ENCODE measurements at places on chromosomes 3 and 15.

DNA sequence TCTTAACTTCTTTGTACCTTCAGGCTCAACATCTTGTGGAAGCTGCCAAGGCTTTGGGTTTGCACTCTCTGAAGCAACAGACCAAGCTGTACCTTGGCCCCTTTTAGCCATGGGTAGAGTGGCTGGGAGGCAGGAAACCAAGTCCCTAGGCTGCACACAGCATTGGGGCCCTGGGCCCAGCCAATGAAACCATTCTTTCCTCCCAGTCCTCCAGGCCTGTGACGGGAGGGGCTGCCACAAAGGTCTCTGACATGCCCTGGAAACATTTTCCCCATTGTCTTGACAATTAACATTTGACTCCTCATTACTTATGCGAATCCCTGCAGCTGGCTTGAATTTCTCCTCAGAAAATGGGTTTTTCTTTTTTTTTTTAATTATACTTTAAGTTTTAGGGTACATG, 253.1 kb upstream of the GADL1 start:
- DNase-seq = no peak

DNA sequence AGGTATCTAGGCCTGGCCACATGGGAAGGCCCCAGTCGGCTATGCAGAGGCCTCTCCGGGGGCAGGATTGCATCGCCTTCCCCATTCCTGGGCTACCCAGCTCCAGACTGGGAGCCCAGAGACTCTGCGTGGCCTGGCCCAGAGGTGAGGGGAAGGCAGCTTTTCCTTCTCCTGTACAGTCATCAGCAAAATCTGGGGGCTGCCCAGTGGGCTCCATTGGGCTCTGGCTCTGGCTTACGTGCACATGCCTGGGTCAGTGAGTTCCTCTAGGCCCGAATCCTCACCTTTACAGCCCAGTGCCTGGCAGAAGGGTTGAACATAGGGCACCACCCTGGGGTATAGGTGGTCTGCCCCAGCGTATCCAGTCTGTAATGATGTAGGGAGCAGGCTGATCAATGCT, 3.9 kb upstream of the ANKRD63 start:
- DNase-seq = no peak

DNA sequence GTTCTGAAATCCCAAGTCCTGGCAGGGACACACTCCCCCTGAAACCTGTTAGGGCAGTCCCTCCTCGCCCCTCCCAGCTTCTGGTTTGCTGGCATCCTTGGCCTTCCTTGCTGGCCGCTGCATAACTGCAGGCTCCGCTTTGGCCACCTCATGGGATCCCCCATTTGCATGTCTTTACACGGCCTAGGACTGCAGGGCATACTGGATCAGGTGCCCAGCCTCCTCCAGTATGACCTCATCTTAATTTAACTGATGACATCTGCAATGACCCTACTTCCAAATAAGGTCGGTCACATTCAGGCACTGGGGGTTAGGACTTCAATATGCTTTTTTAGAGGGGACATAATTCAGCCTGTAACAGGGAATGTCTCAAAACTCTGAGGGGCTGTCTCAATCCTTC, 173.3 kb downstream of the RAB11A start:
- no peak for DNase-seq

GRCh38 chr3:176032043-176032442, 1165.2 kb downstream of the TBL1XR1 start:
- no peak for DNase-seq

GRCh38 chr15:98324341-98324970, 323.9 kb upstream of the IGF1R start:
- no peak for DNase-seq

GRCh38 chr3:129310111-129311011, 31.7 kb downstream of the HMCES start:
- no peak for DNase-seq

DNA sequence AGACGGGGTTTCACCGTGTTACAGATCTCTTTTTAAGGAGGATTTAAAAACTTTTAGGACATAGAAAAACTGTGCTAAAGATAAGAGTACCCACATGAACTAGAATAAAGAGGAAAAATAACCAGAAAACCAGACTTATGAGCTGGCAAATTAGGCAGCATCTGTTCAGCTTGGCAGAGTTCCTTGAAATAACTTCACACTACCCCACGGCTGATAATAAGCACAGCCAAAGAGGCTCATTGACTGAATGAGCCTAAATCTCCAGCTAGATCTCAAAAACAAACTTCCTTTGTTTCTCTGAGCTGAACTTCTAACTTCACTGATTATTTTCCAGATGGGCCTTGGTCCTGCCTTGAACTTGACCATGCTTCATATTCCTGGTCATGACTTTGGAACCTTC, 26.7 kb upstream of the PIK3R4 start:
- no peak for DNase-seq

GRCh38 chr15:78909791-78910228, 35.0 kb downstream of the CTSH start:
- peak; percentile 26 for DNase-seq

DNA sequence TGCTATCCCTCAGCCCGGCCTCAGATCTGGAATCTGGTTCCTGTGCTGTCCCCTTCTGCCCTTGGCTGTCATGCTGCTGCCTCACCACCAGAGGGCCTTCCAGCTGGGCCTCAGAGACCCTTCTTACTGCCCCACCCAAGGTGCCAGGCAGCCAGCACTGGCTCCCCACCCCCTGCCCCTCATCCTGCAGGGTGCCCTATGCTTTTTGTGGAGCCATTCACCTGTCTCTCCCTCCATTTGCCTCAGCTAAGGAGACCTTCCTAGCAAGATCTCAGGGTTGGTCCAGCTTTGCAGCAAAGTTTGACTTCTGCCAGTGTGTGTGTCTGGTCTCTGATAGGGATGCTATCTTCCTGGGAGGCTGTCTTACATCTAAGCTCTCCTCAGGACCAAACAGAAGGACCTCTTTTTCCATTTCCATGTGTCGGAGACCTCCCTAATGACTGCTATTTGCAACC, 1.9 kb upstream of the VWA5B2 start:
- DNase-seq = no peak

- DNase-seq = no peak
Measured at GRCh38 chr3:171841620-171842000, 1.5 kb upstream of the TMEM212 start.

DNA sequence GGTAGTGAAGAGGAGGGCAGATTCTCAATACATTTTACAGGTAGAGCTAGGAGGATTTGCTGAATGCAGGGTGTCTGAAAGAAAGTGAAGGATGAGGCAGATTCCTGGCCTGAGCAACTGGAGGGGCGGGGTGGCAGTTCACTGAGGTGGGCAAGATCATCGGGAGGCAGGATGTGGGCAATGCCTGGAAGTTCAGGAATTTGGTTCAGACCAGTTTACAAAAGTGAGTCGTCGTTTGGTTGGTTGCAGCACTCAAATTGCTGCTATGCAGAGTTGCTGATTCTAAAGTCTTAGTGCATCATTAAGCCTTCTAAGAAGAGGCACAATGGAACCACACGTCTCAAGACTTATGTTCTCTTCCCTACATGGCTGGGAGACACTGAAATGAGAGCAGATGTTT, 134.0 kb downstream of the MFSD1 start:
- no peak for DNase-seq

GRCh38 chr3:123620343-123620742, 35.5 kb upstream of the HACD2 start:
- no peak for DNase-seq

GRCh38 chr3:148992635-148993255, 1.4 kb downstream of the GYG1 start:
- no peak for DNase-seq

- no peak for DNase-seq
Measured at GRCh38 chr3:88758676-88759075, 348.7 kb upstream of the EPHA3 start.

GRCh38 chr3:8503871-8504610, 2.4 kb downstream of the LMCD1 start:
- DNase-seq = no peak

DNA sequence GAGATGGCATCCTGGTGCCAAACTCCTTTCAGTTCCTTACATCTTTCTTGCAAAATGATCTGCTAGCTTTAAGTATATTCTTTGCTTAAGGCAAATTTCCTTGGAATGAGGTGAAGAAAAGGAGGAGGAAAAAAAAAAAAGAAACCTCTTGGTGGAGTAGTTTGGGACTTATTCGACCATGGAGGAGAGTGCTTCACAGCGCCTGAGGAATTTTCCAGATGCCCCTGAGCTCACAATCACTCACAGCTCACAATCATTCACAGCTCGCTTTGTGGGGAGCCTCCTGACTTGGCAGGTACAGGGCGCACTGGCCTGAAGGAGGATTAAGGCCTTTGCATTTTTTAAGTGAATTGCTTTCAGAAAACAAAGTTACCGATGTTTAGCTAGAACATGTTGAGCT, 53.9 kb downstream of the BOC start:
- no peak for DNase-seq

GRCh38 chr3:190249414-190249813, 72.8 kb downstream of the CLDN1 start:
- DNase-seq = no peak

GRCh38 chr3:195246581-195246995, 24.4 kb downstream of the XXYLT1 start:
- no peak for DNase-seq

DNA sequence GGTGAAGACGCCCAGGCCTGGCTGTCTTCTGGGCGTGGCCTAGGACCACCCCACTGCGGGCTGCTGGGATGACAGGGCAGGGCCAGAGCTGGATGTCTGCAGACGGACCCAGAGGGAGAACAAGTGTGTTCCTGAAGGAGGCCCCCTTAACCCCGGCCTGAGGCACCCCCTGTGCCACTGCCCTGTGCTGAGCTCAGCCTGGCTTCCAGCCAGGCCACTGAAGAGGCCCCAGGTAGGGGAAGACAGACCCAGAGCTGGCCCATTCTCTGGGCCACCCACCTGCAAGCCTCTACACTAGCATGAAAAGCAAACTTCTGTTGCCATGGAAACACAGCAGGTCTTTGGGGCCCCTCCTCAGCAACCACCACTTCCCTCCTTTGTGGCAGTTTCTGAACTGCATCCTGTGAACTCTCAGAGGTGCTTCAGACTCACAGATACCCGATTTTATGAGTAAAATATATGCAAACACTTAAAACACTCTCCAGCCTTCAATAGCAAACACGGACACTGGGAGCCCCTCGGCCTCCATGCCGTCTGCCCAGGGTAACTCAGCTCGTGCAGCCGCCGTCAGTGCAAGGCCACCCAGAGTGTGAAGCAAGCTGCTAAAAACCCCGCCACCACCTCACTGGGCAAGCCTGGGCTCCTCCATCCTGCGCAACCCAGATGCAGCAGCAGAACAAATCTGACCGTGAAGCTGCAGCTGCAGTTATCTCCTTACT, 42.5 kb downstream of the CMTM6 start:
- DNase-seq = no peak

- DNase-seq = no peak
Measured at GRCh38 chr15:31235311-31236183, 91.1 kb upstream of the KLF13 start.

DNA sequence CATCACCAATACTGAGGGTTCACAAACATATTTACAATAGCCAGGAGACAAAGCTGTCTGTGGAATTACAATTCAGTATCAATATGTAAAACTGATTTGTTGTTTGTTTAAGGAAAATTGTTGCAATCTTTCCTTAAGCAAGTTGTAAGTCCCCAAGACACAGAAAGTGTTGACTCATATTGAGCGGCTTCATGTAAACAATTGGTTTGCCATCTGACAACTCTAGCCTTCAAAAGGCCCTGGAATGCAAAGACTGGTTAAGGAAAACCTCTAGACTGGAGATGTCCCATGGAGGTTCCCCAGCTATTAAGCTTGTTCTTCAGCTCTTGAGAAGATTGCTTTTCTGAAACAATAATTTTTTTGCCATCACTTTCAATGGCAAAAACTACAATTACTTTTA, 283.7 kb upstream of the PROK2 start:
- DNase-seq = no peak

GRCh38 chr3:134353831-134354611, 20.2 kb downstream of the AMOTL2 start:
- no peak for DNase-seq

GRCh38 chr3:66494959-66495667, 5.7 kb downstream of the LRIG1 start:
- DNase-seq = no peak

DNA sequence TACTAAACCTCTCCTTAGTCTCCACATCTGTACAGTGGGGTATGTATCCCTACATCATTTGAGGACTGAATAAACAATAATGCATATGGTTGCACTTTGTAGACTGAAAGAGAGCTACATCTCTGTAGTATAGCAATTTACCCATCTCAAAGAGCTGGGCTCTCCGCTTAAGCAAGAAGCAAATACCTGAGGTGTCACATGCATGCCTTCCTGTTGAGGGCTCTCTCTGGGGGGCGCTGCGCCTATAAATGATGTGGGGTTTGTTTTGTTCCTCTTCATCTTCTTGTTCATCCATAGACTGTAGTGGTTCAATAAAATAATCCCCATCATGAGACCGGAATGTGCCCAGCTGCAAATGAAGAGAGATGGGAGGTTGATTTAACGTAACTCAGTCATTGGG, 6.8 kb downstream of the ADAMTS9 start:
- no peak for DNase-seq

GRCh38 chr3:142849148-142849547, 39.7 kb downstream of the PCOLCE2 start:
- no peak for DNase-seq

GRCh38 chr3:70225146-70225545, 87.3 kb downstream of the MDFIC2 start:
- no peak for DNase-seq

- no peak for DNase-seq
Measured at GRCh38 chr15:63250312-63250965, 27.0 kb upstream of the APH1B start.

DNA sequence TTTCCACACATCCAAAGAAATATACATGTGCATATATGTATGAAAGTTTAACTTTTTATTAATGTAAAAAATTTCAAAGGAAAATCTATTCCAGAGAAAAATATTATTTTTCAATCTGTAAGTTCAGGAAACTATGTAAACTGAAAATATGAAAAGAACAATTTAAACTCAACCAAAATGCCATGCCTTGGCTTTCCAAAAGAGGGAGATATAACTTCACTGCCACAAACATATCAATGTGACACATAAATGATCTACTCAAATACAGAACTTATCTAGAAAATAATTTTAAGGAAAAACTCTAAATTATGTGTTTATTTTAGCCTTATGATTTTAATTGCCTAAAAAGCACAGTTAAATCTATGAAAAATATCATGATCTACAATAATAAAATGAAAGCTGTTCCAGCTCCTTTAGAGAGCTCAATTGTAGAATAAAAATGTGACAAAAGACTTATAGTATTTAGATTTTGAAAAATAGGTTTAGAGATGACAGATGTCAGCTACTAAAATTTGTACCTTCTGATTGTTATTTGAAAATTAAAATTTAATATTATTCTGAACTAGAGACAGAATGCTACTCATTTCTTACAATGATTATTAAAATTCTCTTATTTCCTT, 94.8 kb downstream of the GBE1 start:
- no peak for DNase-seq

- no peak for DNase-seq
Measured at GRCh38 chr3:37709946-37710640, 151.6 kb upstream of the CTDSPL start.

- DNase-seq = no peak
Measured at GRCh38 chr3:10983219-10983916, 9.2 kb upstream of the SLC6A1 start.

Measured in GM12878 (cell line).